ENCODE measurements at places on chromosomes 7 and 10. TPM values are rescaled to one million over a fixed set of nuclear protein-coding genes. Genes with fewer than 3 reads are reported as not detected.

The HABP2 gene
- not detected for total RNA-seq

The SLC35B4 gene
- total RNA-seq = 11.7 TPM

The PKD2L1 gene
- total RNA-seq = not detected

The CAV1 gene
- 330 TPM for total RNA-seq

All from tibial nerve (tissue), 4 donors.